Aorta (tissue), 5 donors: ENCODE measurements at places on chromosomes 12 and 14. TPM values are rescaled to one million over a fixed set of nuclear protein-coding genes. Genes with fewer than 3 reads are reported as not detected.

DNA sequence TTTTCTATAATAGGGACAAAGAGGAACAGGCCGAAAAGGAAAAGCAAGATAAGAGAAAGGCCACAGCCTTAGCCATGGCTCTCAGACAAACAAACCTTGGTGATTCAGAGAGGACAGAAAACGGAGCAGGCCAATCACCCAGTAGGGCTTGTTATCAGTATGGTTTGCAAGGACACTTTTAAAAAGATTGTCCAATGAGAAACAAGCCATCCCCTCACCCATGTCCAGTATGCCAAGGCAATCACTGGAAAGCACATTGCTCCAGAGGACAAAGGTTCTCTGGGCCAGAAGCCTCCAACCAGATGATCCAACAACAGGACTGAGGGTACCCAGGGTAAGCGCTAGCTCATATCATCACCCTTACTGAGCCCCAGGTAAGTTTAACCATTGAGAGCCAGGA is 243.8 kb upstream of the BTG1 start:
- H3K27me3 ChIP-seq, result no peaks in the 10 kb centered on the region
- no peak overlapping the region for H3K27ac ChIP-seq
- no peak for DNase-seq

DNA sequence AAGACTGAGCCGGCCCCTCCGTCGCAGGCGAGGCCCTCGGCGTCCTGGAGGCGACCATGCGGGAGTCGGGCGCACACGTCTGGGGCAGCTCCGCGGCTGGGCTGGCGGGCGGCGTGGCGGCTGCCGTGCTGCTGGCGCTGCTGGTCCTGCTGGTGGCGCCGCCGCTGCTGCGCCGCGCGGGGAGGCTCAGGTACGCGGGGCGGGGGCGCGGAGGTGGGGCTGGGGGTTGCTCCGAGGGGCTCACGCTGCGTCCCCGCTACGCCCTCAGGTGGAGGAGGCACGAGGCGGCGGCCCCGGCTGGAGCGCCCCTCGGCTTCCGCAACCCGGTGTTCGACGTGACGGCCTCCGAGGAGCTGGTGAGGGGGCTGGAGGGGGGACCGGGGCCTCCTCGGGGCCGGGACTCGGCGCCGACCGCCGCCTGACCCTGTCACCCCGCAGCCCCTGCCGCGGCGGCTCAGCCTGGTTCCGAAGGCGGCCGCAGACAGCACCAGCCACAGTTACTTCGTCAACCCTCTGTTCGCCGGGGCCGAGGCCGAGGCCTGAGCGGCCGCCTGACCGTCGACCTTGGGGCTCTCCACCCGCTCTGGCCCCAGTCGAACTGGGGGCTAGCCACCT is 7.8 kb downstream of the AMN start:
- DNase-seq, result no peak
- no peaks in the 10 kb centered on the region for H3K27me3 ChIP-seq
- no peaks in the 10 kb centered on the region for H3K4me1 ChIP-seq
- H3K27ac ChIP-seq, result no peak overlapping the region
- no peak overlapping the region for H3K4me3 ChIP-seq
- H3K36me3 ChIP-seq, result peaks cover 2% of the 10 kb centered on the region

DNA sequence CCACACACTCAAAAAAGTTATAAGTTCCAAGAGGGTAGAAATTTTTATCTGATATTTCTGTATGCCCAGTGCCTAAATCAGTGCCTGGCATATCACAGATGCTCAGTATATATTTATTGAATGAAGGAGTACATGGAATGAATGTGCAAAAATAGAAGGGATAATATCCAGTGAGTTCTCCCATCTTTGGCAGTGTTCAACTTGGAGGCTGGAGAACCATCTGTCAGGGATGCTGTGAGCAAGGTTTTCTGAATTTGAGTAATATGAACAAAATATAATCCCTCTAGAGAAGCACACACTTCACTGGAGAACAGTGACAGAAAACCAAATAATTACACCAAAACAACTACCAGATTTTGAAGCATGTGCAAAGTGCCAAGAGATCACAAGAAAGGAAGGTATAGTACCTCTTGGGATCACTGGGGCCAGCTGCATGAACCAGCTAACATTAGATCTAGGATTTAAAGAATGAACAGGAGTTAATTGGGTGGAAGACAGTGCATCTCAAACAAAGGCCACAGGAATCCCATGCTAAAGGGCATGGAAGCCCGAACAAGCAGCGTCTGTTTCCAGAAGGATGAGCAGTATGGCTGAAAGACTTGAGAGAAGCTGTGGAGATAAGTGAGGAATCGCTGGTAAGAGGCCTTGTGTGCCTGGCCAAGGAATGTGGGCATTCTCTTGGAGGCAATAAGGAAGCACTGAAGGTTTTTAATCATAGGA is 11.5 kb downstream of the SLC8A3 start:
- no peak overlapping the region for H3K27ac ChIP-seq
- H3K4me3 ChIP-seq, result no peak overlapping the region
- H3K4me1 ChIP-seq, result no peaks in the 10 kb centered on the region
- no peak for DNase-seq

DNA sequence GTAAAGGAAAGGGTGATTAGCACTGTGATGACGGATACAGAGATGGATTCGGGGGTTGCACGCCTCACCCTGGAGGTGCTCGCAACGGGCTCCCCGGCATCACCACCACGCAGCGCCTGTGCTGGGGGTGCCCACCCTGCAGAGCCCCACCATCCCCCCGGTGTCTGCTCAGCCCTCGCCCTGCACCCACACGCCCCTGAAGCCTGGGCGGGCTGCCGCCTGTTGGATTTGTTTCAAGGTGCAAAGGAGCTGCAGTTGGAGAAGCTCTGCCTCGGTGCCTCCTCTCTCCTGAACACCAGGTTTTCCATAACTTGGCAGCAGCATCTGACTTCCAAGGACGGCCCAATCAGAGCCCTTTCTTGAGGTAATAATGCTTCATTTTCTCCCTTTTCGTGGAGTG is 106.1 kb upstream of the TMEM132D start:
- DNase-seq, result no peak
- no peak overlapping the region for H3K4me3 ChIP-seq
- H3K27me3 ChIP-seq, result no peaks in the 10 kb centered on the region
- H3K27ac ChIP-seq, result no peak overlapping the region

The C12orf54 gene
- not detected for total RNA-seq
